ENCODE measurements at places on chromosomes 11 and 22.
A peak's percentile ranks its signal among the peaks of the same experiment; 100 is the strongest.

GRCh38 chr11:41983475-41983874 is 524.0 kb upstream of the LRRC4C start:
- no peak overlapping the region for H3K4me3 ChIP-seq
- DNase-seq, result no peak

DNA sequence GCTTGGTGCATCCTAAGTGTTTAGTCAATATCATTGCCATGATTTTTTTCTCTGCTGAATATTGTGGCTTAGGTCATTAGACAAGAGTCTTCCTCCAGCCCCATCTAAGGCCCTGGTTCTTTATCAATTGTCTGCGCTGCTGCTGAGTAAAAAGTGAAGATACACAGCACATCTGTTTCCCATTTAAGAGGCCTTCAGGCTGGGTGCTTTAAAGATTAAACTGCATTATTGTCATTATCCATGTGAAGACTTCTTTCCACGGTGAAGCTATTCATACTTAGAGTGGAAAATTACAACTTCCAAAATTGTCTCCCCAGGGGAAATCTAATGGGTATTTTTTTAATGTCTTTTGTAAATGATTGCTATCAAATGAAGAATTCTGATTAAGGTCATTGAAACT is 719.8 kb upstream of the LRRC4C start:
- no peaks in the 10 kb centered on the region for H3K36me3 ChIP-seq
- DNase-seq, result no peak
- no peaks in the 10 kb centered on the region for H3K4me1 ChIP-seq

DNA sequence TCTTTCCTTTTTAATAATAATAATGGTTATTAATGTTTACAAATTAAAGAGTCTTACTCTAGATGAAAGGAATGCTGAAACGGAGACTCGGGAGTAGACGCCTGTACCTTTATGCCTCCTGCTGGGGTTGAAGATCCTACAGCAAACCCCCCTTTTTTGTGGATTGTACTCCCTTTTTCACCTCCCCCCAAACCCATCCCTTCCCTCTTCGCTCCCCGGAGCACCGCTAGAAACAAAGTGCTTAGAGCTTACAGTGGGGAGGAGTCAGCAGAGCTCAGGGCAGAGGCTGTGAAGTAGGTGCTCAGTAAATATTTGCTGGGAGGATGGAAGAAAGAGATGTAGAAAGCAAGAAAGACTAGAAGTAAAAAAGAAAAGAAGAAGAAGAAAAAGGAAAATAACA is 169.7 kb downstream of the NXPE2 start:
- H3K4me1 ChIP-seq, result no peaks in the 10 kb centered on the region
- H3K27me3 ChIP-seq, result no peaks in the 10 kb centered on the region
- no peak overlapping the region for H3K27ac ChIP-seq
- no peak overlapping the region for H3K4me3 ChIP-seq
- no peak for DNase-seq

DNA sequence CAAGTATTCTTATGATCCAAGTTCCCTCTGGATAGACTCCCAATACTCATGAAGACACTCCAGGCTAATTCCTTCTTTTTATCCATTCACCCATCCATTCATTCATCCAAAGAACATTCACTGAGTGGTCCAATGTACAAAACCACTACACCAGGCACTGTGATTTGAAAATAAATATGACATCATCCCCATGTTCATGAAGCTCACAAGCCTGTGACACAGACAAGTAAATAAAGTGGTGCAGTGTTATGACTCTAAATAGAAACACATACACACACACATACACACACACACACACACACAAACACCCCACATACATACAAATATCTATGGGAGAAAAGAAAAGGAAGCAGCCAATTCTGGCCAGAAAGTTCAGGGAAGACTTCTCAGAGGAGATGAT is 35.5 kb downstream of the MTMR2 start:
- no peak overlapping the region for H3K4me3 ChIP-seq
- peaks cover 16% of the 10 kb centered on the region for H3K4me1 ChIP-seq
- H3K27me3 ChIP-seq, result no peaks in the 10 kb centered on the region
- no peak overlapping the region for H3K27ac ChIP-seq
- H3K36me3 ChIP-seq, result peaks cover 1% of the 10 kb centered on the region

DNA sequence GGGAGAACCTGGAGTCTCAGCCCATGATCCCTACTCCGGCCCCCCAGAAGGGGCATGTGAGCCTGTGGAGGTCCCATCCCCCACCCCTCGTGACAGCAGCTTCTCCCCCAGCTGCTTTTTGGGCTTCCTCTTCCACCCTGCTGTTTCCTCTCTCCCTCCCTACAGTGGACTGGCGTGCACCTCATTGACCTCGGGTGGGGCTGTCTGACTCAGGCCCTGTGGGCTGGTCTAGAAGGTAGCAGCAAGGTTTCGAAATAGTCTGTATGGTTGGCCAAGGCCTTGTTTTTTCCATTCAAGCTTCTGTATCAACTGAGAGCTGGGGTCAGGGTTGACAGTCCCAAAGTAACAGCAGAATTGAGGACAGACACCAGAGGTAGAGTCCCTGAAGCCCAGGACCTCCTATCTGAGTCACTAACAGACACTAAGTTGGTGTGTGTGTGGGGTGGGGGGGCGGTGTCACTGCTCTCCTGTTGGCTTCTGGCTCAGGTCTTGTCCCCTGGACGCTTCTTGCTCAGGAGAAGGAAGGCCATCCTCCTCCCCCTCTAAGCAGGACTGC is 7.7 kb downstream of the SLC37A2 start:
- H3K36me3 ChIP-seq, result no peaks in the 10 kb centered on the region
- H3K4me3 ChIP-seq, result no peak overlapping the region
- peaks cover 8% of the 10 kb centered on the region for H3K4me1 ChIP-seq
- DNase-seq, result no peak
- H3K27me3 ChIP-seq, result peaks cover 2% of the 10 kb centered on the region

GRCh38 chr11:47489395-47489755 is 40.4 kb upstream of the RAPSN start:
- no peak for DNase-seq
- H3K4me1 ChIP-seq, result no peaks in the 10 kb centered on the region
- H3K27me3 ChIP-seq, result no peaks in the 10 kb centered on the region
- H3K27ac ChIP-seq, result no peak overlapping the region
- H3K36me3 ChIP-seq, result peaks cover 9% of the 10 kb centered on the region

- no peaks in the 10 kb centered on the region for H3K27me3 ChIP-seq
- no peaks in the 10 kb centered on the region for H3K36me3 ChIP-seq
- DNase-seq, result no peak
- H3K4me3 ChIP-seq, result no peak overlapping the region
Observed at GRCh38 chr22:24523873-24524272, 28.7 kb downstream of the UPB1 start.

GRCh38 chr22:31652088-31652487 is 9.9 kb downstream of the PISD start:
- no peaks in the 10 kb centered on the region for H3K27me3 ChIP-seq
- DNase-seq, result no peak
- H3K36me3 ChIP-seq, result peaks cover 27% of the 10 kb centered on the region
- H3K4me3 ChIP-seq, result no peak overlapping the region
- no peak overlapping the region for H3K27ac ChIP-seq

DNA sequence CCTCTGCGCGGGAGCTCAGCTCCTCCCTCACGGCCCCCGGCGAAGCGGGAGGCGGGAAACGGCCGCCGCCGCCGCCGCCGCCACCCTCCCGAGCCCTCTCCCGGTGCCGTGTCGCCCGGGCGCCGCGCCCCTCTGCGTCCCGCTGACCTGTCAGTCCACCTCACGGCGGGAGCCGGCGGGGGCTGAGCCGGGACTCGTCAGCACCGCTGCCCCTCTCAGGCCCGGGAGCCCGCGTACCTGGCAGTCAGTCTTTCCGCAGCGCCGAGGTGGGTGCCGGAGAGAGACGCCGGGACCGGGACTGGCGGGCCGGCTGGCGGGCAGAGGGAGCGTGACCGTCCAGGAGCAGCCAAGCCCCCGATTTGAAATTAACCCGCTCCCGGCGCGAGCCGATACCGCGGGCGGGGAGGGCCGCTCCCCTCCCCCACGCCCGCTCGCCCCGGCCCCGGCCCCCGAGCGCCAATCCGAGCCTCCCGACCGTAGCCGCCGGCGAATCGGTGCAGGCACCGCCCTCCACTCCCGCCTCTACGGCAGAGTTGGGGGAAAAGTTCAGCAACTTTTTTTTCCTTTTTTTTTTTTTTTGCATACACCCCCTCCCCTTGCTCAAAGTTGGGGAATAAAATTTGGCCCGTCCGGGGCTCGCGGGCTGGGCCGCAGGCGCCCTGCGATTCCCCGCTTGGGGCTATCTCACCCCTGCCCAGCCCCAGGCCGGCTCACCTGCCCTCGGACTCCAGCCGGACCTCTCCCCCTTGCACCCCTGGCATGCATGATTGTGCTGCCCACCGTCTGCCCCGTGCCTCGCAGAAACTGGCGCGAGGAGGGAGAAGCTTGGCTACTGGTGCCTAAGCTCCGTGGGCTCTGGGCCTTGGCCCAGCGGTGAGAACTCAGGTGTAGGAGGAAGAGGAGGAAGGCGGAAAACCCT is 774 bp upstream of the E2F8 start:
- H3K27me3 ChIP-seq, result peaks cover 47% of the 10 kb centered on the region
- H3K36me3 ChIP-seq, result peaks cover 28% of the 10 kb centered on the region
- H3K4me3 ChIP-seq, result peak overlapping the region; percentile 96
- H3K27ac ChIP-seq, result peak overlapping the region; percentile 51
- peaks cover 8% of the 10 kb centered on the region for H3K4me1 ChIP-seq
- DNase-seq, result peak; percentile 45

DNA sequence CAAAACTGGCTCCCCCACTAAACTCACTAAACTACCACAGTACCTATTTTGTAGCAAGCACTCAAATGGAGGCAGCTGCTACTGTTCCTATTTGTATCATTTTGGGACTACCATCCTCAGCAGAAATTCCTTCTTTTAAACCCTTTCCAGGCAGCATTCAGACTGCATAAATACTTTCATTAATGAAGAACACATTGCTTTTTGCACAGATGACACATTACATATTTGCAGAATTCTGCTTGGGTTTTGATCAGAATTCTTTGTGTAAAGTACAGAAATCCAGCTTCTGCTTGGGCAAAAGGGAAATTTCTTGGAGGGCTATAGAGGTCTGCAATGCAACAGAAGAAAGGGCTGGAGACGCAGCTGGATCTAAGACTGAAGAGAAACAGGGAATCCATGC is 24.2 kb downstream of the RBX1 start:
- H3K36me3 ChIP-seq, result peaks cover 7% of the 10 kb centered on the region
- DNase-seq, result no peak
- H3K27me3 ChIP-seq, result no peaks in the 10 kb centered on the region
- H3K4me3 ChIP-seq, result no peak overlapping the region

- DNase-seq, result no peak
- no peaks in the 10 kb centered on the region for H3K4me1 ChIP-seq
- no peak overlapping the region for H3K4me3 ChIP-seq
- H3K27me3 ChIP-seq, result no peaks in the 10 kb centered on the region
- no peak overlapping the region for H3K27ac ChIP-seq
Observed at GRCh38 chr11:76987203-76987602, 47.0 kb upstream of the B3GNT6 start.

- peaks cover 6% of the 10 kb centered on the region for H3K4me1 ChIP-seq
- H3K36me3 ChIP-seq, result no peaks in the 10 kb centered on the region
- H3K27ac ChIP-seq, result no peak overlapping the region
- H3K27me3 ChIP-seq, result peaks cover 5% of the 10 kb centered on the region
Observed at GRCh38 chr11:45771193-45771565, 33.8 kb upstream of the SLC35C1 start.

DNA sequence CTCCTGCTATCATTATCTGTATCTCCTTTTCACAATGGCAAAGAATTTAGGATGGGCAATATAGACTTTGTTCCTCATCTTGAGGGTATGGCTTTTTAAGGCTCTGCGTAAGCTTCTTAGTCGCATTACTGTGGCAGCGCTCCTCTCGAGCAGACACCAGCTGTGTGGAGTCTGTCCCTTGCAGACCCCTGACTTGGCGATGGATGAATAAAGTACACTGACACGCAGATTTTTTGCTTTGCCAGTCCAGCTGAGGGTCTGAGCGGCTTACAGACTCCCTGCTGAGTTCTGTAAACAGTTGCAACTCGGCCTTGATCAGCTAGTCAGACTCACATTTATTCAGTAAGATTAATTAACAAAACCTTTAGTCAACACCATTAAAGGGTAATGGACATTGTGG is 390.0 kb upstream of the CNTN5 start:
- H3K36me3 ChIP-seq, result no peaks in the 10 kb centered on the region
- no peaks in the 10 kb centered on the region for H3K27me3 ChIP-seq
- peaks cover 2% of the 10 kb centered on the region for H3K4me1 ChIP-seq

- DNase-seq, result no peak
- no peaks in the 10 kb centered on the region for H3K36me3 ChIP-seq
- H3K27me3 ChIP-seq, result no peaks in the 10 kb centered on the region
- H3K4me1 ChIP-seq, result no peaks in the 10 kb centered on the region
- no peak overlapping the region for H3K4me3 ChIP-seq
- no peak overlapping the region for H3K27ac ChIP-seq
Observed at GRCh38 chr11:28675183-28675582, 567.0 kb downstream of the METTL15 start.

GRCh38 chr11:118313242-118313641 is 8.7 kb downstream of the CD3E start:
- H3K4me1 ChIP-seq, result no peaks in the 10 kb centered on the region
- H3K4me3 ChIP-seq, result no peak overlapping the region
- no peaks in the 10 kb centered on the region for H3K27me3 ChIP-seq

DNA sequence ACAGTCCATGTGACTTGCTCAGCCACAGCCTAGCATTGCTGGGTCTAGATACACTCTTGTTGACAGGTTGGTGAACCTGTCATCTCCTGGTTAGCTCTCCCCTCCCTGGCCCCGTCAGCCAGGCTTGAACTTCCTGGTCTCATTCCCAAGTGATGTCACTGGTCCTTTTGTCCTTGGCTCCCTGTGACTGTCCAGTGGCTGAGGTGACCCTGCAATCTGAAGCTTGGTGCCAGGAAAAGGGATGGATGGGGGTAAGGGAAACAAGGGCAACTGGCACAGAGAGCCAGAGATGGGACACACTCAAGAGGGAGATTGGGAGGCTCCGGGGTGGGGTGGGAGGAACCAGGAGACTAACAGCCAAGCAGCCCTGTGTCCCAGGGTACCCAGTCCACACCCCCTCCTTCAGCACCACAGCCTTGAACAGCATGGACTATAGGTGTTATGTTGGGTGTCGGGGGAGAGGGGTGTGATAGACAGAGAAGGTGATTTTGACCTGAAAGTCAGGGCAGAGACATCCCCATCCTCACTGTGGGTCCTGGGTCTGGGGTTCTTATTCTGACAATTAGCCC is 63.8 kb upstream of the THY1 start:
- no peak overlapping the region for H3K4me3 ChIP-seq
- H3K4me1 ChIP-seq, result no peaks in the 10 kb centered on the region
- H3K27ac ChIP-seq, result no peak overlapping the region
- no peak for DNase-seq
